ENCODE measurements at places on chromosomes 16 and 17.

- DNase-seq = no peak
Observed at GRCh38 chr17:83187782-83188311, 108.4 kb downstream of the METRNL start.

- peak; percentile 87 for DNase-seq
Observed at GRCh38 chr17:16040710-16041251, 41.2 kb downstream of the TTC19 start.

DNA sequence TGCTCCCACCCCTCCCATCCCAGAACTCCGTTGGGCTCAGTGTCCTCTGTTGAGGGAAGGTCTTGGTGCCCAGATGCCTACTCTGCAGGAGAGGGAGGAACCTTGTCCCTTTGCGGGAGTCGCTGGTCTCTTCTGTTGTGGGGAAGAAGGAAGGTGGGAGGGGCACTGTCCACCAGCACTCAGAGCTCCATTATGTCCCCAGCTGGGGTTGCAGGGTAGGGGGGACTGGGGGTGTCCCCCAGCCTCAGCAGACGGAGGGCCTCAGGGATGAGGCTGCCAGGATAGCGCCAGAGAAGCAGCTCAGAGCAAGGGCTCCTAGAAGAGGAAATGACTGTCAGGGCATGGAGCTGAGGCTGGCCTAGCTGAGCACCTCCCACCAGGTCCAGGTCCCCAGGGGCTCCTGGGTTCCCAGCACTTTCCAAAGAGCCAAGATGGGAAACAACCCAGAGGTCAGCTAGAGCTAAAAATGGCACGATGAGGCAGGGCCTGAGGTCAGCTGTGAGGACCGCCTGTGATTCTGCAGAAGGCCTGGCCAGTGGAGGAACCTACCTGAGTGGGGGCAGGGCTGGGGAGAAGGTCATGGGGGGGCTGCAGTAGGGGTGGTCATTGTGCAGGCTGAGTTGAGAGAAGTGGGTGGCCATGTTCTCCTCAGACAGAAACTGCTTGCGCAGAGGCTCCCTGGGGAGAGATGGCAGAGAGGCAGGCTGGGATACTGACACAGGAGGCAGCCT lies 893 bp downstream of the HCFC1R1 start:
- peak; percentile 60 for DNase-seq

DNA sequence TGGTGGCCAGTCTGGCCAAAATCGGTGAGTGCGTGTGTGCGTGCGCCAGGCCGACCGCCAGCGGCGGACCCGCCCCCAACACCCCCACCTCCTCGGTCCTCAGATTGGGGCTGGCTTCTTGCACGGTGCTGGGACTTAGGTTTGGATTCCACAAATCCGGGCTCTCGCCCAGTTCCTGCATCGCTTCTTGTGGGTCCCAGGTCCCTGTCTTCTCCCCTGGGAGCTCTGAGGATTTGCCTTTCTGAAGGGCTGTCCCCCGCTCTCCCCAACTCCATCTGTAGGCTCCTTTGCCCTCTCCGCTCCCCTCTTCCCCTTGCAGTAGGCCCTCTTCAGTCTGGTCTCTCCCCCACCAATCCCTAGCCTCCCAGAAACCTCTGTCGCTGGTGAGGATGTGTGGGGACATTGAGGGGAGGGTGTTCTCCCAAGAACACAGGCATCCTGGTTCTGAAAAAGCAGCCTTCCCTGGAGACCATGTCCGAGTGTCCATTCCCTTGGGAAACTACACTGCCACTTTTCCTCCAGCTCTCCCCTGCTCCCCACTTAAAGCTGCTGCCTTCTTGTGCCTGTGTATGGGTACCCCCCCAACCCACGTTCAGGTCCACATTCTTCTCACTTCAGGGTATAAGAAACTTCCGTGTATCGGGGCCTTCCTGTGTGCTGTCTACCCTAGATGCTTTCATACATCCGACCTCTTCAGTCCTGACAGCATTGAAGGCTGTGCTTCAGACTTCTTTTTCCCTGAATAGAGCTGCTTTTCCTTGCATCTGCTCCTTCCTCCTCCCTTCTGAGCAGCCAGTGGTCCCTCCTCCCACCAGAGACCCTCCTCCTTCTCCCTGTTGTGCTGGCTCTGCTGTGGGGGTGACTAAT lies 632 bp downstream of the SLC9A5 start:
- no peak for DNase-seq

- peak; percentile 14 for DNase-seq
Observed at GRCh38 chr17:55159251-55159650, 105.5 kb upstream of the HLF start.

GRCh38 chr17:2904135-2904534 lies 107.9 kb downstream of the RAP1GAP2 start:
- peak; percentile 22 for DNase-seq

- DNase-seq = no peak
Observed at GRCh38 chr16:24939738-24940137, 75.4 kb downstream of the ARHGAP17 start.

DNA sequence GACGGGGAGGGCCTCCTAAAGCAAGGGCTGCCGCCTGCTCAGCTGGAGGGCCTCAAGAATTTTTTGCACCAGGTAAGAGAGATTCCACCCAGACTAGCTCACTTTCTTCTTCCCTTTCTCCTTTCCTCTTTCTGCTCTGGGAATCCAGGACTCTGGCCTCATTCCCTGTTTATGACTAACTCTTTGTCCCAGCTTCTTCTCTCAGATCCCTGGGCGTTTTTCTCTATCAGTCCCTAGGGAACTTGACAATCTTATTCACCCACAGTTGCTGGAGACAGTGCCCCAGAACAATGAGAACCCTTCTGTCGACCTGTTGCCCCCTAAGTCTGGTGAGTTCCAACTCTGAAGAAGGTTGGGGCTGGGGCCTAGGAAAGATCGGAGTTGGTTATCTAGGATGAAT lies 15.6 kb downstream of the CNTROB start:
- no peak for DNase-seq

GRCh38 chr17:68591583-68591982 lies 9.6 kb downstream of the FAM20A start:
- DNase-seq = no peak

DNA sequence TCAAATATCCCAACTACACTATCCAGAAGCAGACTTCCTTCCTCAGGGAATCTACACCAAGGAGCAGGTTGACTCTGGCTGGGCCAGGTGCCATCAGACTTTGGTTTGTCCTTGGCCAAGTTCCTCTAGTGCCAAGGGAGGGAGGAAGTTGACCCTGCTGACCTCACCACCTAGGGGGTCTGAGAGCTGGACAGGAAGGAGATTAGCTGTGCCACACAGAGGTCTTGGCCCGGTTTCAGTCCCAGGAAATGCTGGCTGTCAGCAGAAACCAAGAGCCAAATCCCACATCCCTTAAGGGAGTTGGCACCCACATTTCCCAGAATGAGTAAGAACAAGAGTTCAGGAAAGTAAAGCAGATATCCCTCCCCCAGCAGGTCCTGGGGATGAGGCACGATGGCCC lies 178.2 kb downstream of the SALL1 start:
- DNase-seq = no peak

DNA sequence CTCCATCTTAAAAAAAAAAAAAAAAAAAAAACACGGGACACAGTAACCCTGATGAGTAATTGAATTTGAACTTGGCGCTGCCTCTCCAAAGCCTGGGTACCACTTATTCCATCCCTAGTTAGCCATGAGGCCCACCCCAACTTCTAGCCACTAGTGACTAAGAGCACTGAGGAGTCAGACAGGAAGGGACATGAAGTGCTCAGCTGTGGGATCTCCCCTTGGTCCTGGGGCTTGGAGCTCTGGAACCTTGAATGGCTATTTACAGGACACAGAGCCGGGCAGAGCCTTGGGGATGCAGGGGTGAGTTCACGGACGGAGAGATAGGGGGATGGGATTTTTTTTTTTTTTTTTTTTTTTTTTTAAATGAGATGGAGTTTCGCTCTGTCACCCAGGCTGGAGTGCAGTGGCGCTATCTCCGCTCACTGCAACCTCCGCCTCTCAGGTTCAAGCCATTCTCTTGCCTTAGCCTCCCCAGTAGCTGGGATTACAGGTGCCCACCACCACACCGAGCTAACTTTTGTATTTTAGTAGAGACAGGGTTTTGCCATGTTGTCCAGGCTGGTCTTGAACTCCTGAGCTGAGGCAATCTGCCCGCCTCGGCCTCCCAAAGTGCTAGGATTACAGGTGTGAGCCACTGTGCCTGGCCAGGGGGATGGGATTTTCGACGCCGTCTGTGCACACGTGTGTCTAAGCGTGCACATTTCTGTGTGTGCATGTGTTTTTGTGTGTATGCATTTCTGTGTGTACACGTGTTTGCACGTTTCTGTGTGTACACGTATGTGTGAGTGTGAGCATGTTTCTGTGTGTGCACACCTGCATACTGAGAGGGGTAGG lies 20.4 kb upstream of the CIBAR2 start:
- DNase-seq = no peak

GRCh38 chr17:73693071-73693470 lies 48.8 kb upstream of the SDK2 start:
- no peak for DNase-seq

GRCh38 chr17:41617136-41617535 lies 4.6 kb upstream of the KRT16 start:
- no peak for DNase-seq

- DNase-seq = peak; percentile 84
Observed at GRCh38 chr17:40307001-40307730, 1.8 kb upstream of the RARA start.

DNA sequence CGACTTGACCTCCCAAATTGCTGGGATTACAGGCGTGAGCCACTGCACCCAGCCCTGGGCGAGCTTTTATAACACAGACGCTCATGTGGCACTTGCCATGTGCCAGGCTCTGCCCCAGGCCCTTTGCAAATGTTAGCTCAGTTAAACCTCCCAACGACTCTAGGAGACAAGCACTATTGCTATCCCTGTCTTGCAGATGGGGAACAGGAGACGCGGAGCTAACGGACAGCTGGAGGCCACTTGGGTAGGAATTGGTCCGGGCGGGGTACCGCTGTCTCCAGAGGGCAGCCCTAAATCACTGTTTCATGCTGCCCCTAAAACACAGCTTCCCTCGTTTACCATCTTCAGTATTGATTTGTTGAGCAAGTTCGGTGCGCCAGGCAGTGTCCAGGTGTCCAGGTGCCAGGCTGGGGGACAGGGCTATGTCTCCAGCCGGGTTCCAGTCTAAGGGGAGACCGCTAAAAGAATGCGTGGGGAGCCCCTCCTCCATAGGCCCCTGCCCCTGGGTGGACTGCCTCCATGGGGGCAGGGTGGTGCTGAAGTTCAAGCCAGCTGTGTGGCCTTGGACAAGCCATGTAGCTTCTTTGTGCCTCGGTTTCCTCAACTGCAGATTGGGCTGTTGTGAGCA lies 23.7 kb downstream of the TMEM235 start:
- DNase-seq = no peak

DNA sequence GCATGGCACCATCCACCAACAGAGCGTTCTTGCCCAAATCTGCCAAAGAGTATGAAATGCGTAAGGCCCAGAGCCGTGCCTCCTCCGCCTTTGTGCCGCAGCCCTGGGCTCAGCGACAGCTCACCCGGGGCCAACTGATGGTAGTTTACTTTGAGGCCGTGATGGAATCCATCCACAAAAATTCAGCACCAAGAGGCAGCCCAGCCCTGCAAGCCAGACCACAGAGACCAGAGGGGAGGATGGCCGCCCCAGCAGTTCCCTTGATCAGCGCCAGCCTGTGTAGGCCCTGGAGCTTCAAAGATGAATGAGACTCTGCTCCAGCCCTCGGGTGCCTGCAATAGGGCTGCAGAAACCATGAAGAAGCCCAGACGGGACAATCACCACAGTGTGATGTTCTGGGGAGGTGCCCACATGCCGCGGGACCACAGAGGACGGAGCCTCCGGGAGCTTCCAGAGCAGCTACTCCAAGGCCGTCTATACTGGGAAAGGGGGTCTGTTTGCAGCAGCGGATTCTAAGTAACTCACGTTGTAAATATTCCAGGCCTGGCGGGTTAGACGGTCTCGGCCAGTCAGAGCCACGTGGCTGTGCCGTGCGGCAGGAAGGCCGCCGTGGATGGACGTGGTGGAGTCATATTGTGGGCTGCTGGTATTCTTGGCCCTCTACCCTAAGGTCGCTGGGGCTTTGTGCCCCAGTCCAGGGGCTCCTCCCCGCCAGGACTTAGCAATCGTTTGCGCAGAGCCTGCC lies 80.3 kb downstream of the RBFOX3 start:
- DNase-seq = no peak

DNA sequence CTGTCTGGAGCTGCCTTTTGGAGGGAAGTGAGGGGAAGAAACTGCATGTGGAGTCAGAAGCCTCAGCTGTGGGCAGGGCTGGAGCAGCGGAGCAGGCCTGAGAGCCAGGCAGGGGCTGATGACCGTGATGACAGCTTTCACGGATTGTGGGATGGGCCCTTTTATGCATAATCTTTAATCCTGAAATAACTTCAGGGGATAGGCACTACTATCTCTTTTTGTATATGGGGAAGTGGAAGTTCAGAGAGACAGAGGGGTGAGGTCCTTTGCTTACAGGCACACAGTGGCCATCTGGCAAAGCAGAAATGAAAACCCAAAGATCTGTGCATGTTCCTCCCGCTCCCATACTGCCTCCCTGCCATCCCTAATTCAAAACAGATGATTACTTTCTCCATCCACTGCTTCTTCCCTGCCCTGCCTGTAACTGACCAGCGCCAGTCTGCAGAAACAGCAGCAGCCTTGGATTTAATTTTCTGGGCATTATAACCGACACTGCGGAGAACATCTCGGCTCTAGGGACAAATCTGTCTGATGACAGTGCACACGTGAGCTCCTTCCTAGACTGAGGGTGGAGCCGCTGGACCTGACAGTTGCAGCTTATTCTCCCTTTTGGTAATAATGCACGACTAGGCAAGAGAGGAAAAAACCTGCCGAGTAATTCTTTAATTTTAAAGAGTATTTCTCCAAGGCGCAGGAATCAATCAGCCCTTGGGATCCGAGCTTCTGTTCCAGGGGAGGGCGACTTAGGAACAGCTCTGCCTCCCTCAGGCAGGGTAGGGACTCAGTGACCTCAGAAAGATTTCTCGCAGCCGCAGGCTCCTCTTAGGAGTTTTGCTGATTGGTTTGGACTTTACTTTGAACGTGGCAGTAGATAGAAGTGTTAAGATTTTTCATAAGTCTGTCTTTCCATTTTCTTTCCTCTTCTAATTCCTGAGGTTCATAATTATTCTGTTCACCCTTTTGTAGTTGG lies 95.4 kb downstream of the UTP18 start:
- DNase-seq = peak; percentile 52

DNA sequence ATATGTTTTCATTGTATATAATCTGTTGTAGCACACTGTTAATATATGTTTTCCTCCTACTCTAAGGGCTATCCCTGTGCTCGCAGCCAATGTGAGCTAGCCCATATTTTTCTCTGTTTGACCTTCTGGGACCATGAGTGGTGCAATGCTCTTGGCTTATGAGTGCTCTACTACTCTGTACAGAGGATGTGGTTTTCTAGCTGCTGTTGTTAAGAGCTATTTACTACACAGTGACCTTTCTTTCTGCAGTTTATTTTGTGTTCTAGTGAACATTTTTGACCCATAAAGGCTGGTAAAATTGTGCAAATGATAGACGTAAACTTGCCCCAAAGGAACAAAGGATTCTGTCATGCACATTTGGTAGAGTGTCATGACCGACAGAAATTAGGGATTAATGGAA lies 84.1 kb upstream of the CPHXL start:
- no peak for DNase-seq

DNA sequence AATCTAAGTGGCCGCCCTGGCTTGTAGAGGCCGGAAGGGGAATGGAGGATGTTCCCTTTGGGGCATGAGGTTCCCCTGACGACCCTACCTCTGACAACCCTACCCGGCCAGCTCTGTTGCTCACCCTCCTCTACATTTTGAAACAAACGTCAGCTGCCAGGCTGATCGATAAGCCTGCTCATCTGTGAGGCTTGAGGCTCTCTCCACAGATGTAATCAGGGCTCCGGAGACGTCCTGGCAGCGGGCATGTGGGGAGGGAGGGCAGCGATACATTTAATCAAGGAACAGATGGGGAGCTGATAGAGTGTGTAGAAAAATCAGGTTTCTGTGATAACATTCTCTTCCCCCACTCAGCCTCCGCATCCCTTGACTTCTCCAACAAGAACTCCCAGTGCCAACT lies 212.3 kb upstream of the SDK2 start:
- no peak for DNase-seq

Data from AG10803 (cell line).